ENCODE measurements at places on chromosomes 5 and 9.

DNA sequence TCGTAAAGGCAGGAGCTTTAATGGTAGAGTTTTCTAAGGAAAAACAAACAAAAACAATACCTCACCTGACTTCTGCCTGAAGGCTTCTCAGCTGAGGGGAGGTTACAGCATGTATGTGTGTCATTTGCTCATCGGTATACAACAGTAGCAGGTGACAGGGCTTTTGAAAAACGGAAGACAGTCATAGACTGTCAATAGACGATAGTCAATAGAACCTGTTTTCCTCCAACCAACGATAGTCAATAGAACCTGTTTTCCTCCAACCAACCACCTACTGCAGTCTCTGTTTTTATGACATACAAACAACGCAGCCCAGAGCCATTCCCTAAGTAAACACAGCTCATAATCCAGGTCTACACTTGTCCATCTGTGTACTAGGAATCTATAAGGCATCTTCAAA, 74.6 kb downstream of the RETREG1 start:
- ATAC-seq = no peak

DNA sequence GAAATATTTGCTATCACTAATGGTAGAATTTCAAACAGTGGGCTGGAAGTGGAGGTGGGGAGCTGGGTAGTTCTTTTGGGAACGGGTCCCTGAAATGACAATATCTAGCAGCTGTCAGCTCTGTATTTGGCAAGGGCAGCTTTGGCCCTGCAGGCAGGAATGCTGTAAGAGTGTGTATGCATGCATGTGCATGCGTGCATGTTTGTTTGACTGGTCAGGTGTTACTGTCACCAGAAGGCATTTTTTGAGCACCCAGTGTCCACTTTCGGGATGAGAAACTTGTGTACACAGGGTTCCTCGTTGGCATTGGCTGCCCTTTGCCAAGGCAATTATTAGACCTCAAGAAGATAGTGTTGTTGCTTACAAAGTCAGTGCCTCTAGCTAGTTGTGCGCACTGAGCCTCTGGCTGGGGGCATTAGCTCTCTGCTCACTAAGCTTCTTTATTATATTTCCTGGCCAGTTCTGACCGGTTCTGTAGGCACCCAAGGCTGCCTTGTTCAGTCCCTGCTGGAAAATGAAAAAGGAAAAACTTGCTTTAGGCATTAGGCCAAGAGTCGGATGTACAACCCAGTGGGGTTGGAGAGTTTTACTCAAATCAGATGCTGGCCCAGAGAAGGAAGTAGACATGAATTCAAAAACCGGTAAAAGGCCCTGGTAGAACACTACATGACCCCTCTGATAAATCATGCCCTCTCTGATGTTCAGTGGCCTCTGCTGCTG, 2.0 kb downstream of the CYFIP2 start:
- no peak for ATAC-seq

GRCh38 chr9:112050544-112051475, 124.3 kb downstream of the SUSD1 start:
- no peak for ATAC-seq

DNA sequence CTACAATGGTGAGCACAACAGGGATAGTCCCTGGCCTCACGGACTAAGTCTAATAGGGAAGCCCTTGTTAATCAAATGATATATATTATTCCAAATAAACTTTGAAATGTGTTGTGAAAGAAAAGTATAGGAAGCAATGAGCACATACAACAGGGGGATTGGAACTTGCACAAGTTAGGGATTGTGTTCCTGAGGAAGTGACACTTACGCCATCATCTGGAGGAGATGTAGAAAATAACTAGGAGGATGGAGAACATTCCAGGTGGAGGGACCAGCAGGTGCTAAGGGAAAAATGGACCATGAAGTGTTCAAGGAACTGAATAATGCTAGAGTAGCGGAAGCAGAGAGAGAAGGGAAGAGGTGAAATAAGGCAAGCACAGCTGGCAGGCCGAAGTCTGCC, 18.8 kb upstream of the RPS23 start:
- ATAC-seq = no peak

DNA sequence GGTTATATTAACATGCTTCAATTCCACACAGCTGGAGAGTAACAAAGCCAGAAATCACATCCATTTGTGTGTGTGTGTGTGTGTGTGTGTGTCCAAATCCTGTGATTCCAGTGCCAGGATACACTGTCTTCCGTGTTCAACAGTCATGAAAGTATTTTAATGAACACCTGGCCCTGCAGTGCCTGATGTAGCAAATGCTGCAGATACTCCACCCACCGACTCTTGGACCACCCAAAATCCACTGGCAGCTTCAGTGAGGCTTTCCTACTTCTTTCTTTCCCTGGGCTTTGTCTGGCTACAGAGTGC, 13.1 kb upstream of the INSYN2B start:
- no peak for ATAC-seq

DNA sequence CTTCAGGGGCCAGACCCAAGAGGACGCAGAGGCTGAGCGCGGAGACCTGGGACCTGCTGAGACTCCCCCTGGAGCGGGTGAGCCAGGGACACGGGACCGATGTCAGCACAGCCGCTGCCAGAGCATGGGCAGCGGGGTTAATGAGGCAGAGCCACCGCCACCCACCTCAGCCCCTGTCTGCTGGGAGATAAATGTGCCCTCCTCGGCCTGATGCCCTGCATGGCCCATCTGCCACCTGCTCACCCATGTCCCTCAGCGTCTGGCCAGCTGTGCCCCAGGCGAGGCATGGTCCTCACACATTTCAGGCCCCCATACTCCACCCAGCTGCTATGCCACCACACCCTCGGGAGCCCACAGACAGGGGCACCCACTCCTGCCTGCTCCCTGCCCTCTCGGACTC, 14.9 kb downstream of the DNLZ start:
- no peak for ATAC-seq

DNA sequence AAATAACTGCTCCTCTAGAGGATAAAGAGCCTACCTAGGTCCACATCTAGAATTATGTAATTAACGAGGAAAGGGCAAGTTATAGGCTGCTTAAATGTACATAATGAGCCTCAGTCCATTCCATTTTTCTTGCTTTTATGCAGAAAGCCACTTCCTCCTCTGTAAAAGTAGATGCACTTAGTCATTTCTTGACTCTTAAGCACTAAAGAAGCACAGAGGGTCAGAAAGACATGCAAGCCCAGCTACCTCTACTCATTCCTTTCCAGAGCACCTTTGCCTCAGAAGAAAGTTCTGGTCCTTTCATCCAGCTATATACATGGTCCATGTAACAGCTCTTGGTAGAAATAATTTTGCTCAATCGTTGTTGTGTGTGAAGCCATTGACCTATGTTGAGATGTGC, 308.0 kb upstream of the NREP start:
- ATAC-seq = no peak

GRCh38 chr9:2414465-2414864, 207.1 kb upstream of the VLDLR start:
- ATAC-seq = no peak

DNA sequence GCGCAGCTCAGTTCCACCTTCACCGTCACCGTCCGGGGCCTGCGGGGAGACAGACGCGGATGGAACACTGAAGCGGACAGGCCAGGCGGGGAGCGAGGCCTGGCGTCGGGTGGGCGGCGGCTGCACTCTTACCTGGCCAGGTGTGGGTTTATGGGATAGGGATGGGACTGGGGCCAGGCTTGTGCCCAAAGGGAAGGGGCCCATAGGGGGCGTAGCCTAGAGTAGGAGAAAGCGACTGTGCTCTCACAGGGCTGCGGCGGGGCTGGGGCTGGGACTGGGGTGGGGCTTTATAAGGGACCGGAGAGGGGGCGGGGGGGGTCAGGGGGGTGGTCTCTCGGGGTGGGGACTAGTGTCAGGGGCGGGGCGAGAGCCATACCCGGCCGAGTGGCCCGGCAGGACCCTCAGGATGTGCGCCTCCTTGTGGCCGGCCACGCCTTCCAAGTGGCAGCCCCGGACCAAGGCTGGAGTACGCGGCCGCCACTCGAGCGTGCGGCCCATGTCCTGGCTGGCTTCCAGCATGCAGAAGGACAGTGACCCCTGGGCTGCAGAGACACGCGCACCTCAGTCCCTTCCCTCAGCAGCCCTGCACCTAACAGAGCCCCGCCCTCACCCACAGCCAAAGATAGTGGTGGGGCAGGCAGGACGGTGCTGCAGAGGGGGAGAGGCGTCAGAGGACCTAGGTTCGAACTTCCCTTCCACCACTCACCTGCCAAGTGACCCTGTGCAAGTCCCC, 22.8 kb downstream of the FPGS start:
- peak; percentile 19 for ATAC-seq

DNA sequence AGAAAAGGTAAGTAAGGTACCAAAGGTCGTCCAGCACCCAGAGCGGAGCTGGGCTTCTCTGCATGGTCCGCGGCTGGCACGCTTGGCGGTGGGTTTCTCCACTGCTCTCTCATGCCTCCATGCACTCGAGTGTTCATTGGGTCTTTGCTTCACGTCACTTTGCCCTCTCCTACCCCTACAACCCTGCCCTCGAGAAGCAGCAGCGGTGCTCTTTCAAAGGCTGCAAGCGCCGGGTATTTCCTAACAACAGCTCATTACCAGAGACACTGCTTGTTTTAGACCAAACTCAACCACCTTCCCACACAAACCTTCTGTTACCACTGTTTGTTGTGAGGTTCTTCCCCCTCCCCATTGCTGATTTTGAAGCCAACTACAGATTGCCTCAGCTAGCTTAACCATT, 21.5 kb upstream of the ZBTB34 start:
- ATAC-seq = no peak

GRCh38 chr5:179307931-179308471, 37.3 kb downstream of the ADAMTS2 start:
- no peak for ATAC-seq

DNA sequence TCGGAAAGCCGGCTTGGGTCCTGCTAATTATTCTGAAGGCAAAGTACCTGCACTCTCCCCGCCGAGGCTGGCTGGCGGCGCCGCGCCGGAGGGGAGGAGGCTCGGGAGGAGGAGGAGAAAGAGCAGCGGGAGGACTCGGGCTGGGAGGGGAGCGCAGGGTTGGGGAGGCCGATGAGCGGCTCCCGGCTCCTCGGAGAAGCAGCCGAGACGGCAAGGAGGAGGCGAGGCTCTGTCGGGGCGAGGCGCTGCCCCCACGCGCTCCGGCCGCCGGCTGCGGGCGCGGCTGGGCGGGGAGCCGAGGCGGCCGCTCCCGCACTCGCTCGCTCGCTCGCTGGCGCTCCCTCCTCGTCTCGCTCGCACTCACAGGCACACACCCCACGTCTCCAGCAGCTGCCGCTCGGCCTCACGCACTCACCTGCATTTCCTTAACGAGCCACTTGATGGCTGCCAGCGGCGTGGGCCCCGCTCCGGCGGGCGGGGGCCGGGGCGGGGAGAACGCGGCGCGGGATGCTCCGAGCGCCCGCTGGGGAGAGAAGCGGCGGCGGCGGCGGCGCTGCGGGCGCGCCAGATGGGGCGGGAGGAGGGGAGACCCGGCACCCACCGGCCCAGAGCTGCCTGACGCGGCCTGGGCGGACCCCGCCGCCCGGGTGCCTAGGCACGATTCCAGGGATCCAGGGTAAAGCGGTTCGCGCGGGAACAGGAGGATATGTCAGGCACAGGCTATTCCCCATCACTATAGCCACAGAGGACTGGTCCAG, at the start of gene PTPRD:
Gene PTPRD (minus strand): TSS at position 362 of the 758 bp plus-strand sequence.
- peak; percentile 92 for ATAC-seq

DNA sequence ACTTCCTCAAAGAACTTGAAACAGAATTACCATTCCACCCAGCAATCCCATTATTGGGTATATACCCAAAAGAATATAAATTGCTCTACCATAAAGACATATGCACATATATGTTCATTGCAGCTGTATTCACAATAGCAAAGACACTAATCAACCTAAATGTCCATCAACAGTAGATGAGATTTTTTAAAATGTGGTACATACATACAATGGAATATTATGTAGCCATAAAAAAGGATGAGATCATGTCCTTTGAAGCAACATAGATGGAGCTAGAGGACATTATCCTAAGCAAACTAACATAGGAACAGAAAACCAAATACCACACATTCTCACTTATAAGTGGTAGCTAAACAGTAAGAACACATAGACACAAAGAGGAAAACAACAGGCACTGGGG, 28.1 kb upstream of the ZNF462 start:
- no peak for ATAC-seq

All from esophagus mucosa (tissue), 1 donor.